ENCODE measurements at places on chromosomes 7 and 10.

- DNase-seq = no peak
Observed at GRCh38 chr7:134721171-134721570, 58.3 kb upstream of the CALD1 start.

- no peak for DNase-seq
Observed at GRCh38 chr7:140345426-140345825, 52.9 kb downstream of the SLC37A3 start.

- DNase-seq = no peak
Observed at GRCh38 chr7:154862153-154862791, 140.7 kb downstream of the PAXIP1 start.

GRCh38 chr7:40866601-40867000 is 731.8 kb downstream of the SUGCT start:
- DNase-seq = no peak

- no peak for DNase-seq
Observed at GRCh38 chr7:149869867-149870266, 3.9 kb upstream of the ATP6V0E2 start.

GRCh38 chr10:36606234-36606839 is 519.1 kb upstream of the ANKRD30A start:
- DNase-seq = no peak

- DNase-seq = no peak
Observed at GRCh38 chr10:17278607-17279240, 50.7 kb downstream of the VIM start.

GRCh38 chr10:122054048-122055025 is 65.4 kb downstream of the TACC2 start:
- no peak for DNase-seq

DNA sequence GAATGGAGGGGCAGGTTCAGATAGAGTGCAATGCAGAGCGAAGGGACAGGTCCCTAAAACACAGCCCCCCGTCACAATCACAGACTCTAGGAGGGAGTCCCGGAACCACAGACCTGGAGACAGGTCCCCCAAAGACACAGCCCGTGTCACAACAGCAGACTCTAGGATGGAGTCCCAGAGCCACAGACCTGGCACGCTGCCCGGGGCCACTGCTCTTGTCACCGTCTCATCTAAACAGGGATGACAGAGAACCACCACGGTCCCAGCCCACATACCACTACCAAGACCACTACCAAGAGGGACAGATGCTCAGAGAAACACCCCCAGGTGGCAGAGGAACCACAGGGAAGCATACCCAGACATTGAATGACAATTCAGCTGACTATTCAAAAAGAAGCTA is 183.9 kb downstream of the TCERG1L start:
- DNase-seq = no peak

DNA sequence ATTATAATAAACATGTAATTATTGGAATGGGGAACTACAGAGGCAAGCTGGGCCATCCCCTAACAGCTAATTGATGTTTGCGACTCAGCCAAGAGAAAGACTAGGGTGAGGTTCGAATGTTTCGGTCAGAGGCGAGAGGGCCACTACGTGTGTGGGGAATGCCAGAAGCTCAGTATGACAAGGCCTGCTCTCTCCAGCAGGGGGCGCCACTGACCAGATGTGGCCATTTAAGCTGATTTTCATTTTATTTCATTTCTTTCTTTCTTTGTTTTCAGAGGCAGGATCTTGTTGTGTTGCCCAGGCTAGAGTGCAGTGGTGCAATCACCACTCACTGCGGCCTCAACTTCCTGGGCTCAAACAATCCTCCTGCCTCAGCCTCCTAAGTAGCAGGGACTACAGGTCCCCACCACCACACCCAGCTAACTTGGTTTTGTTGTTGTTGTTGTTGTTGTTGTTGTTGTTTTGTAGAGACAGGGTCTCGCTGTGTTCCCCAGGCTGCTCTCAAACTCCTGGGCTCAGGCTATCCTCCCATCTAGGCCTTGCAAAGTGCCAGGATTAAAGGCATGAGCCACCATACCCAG is 38.1 kb downstream of the TMEM130 start:
- no peak for DNase-seq

DNA sequence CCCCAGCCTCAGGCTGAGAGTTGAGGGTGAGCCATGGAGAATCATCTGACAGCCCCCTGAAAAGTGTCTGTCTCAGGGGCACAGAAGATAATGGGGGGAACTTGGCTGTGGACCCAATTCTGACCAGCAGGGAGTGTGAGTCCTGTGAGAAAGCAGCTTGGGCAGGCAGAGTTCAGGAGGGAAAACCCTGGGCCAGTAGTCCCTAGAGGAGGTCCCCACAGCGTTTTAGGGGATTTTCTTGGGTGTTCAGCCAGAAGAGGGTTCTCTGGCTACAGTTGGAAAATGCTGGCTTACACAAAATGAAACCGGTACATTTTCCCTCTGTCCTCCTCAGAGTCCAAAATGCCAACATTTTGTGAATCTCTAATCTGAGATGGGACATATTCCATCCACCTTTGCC is 35.8 kb upstream of the TRIM8 start:
- no peak for DNase-seq

- no peak for DNase-seq
Observed at GRCh38 chr10:32987172-32987571, 29.1 kb upstream of the ITGB1 start.

DNA sequence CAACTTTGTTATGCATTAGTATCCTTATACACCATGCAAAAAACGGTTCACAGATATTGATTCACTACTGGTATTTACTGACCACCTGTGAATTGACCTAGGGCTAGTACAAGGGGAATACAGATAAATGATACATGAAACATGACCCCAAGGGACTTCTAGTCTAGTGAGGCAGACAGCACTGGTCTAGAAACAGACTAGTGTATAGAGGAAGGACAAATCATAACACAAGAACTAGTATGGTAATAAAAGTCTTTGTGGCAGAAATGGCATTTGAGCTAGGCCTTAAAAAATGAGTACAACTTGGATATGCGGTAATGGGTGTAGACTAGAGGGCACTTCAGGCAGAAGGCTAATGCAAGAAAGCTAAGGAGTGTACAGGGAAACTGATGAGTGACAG is 86.6 kb downstream of the SLC25A13 start:
- DNase-seq = no peak

- DNase-seq = no peak
Observed at GRCh38 chr10:18980089-18980629, 68.4 kb upstream of the MALRD1 start.

DNA sequence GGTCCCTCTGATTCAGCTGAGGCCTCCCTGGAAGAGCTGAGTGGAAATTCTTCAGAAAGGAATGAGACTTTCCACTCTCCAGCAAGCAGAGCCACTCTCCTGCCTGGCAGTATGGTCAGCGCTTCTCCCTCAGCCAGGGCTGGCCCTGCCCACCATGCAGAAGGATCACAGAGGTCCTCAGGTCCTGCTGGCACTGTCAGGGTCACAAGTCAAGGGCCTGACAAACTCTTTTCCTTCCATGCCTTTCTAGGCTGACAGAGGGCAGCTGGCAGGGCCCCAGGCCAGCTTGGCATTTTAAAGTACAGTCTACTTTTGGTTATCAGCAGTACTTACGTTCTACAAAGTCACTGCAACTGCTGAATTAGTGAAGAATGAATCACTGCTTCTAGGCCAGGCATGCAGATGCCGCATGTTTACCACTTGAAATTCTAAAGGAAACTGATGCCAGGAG is 119.3 kb upstream of the FRMD4A start:
- no peak for DNase-seq

DNA sequence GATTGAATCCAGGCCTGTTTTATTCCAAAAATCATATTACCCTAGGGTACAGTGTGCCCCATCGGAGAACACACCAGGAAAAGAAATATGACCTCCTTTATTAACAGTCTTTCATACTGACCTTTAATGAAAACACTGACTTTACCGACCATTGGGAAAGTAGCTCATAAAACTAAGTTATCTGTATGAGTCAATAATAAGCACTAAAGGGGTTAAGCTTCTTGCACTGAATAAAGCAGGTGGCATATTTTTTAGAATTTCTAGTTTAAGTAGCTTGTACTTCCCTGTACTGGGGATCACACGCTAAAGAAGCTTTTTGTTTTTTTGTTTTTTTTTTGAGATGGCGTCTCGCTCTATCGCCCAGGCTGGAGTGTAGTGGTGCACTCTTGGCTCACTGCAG is 199.8 kb downstream of the FAM107B start:
- DNase-seq = no peak

GRCh38 chr10:13016426-13016825 is 14.9 kb upstream of the CCDC3 start:
- no peak for DNase-seq

DNA sequence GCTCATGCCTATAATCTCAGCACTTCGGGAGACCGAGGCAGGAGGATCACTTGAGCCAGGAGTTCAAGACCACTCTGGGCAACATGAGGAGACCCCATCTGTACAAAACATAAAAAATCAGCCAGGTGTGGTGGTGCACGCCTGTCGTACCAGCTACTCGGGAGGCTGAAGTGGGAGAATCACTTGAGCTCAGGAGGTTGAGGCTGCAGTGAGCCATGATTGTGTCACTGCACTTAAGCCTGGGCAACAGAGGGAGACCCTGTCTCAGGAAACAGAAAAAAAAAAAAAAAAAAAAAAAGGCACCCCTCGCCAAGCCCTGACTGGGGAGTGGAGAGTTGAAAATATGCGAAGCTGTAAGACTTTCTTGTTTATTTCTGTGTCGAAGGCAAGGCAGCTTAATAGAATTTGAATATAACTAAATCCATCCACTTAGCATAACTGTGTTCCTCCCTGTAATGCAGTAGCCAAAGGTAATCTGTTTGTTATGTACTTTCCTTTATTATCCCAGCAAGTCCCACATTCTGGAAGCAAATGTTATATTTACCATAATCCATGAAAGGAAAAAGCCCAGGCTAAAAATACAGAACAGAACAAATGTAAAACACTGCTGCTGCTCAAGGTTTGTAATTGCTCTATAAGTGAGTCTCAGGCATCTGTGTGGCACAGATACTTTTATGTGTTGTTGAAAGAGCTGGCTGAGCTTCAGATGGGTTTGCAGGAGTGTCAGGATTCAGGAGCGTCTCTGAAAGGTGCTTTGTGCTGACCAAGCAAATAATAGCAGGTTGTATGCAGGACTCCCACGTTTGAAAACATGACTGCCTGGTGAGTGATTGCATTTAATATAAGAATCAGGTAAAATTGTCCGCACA is 127.2 kb downstream of the CELF2 start:
- no peak for DNase-seq

DNA sequence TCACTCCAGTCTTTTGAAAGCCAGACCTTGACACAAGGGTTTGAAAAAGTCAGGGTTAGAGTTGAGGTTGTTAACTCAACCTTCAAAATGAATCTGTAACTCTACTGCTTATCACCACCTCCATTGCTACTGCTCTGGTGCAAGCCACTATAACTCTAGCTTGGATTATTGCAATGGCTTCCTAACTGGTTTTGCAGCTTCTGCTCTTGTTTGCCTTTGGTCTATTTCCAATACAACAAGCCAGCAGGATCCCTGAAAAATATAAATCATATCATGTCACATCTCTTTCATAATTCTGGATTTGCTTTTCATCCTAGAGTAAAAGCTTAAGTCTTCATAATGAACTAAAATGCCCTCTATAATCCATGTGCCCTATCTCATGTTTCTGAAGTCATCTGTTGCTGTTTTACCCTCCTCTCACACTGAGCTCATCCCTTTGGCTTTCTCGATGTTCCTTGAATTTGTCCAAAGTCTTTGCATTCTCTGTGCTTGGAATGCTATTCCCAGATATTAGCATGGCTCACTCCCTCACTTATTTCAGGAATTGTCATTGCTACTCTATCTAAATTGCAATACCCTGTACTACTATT is 10.9 kb downstream of the TAS2R60 start:
- DNase-seq = no peak

DNA sequence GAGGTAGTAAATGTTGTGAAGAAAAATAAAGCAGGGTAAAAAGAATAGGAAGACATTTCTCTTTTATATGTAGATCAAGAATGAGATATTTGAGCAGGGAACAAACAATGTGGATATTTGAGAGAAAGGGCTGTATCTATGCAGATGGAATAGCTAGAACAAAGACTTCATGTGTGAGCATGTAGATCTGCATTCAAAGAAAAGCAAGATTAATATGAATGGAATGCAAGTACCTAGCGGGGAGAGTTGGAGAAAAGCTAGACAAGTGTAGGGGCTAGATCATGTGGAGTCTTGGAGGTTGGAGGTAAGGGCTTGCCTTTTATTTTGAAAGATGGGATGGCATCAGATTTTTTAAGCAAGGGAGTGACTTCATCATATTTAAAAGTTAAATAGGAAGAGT is 27.1 kb downstream of the SHOC2 start:
- DNase-seq = no peak

DNA sequence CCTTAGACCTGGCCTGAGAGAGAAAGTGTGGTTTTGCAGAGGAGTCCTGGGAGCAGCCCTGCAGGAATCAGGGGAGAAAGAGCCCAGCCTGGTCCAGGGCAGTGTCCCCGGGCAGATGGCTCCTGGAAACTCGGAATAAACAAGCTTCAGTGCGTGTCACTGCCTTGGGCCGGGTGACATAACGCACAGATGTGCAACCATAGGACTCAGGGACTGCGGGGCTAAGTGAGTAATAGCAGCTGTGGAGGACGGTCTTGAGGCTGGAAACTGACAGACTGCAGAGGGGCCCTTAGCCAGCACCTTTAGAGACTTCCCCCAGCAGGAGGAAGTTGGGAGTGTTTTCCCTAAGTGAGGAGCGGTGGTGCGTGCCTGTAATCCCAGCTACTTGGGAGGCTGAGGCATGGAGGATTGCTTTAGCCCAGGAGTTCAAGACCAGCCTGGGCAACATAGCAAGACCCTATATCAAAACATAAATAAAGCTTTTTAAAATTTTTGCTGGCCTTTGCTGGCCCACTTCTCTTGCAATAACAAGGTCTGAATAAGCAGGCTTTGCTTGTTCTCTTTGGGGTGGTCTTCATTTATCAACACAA is 5.3 kb upstream of the CLIP2 start:
- DNase-seq = no peak

DNA sequence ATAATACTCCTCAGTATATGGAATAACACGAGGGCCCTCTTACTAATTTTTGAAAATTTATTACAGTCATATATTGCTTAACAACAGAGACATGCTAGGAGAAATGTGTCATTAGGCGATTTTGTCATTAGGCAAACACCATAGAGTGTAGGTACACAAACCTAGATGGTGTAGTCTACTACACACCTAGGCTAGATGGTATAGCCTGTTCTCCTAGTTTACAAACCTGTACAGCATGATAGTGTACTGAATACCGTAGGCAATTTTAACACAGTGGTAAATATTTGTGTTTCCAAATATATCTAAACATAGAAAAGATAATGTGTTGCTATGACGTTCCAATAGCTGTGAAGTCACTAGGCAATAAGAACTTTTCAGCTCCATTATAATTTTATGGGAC is 12.8 kb downstream of the OR2F1 start:
- no peak for DNase-seq

DNA sequence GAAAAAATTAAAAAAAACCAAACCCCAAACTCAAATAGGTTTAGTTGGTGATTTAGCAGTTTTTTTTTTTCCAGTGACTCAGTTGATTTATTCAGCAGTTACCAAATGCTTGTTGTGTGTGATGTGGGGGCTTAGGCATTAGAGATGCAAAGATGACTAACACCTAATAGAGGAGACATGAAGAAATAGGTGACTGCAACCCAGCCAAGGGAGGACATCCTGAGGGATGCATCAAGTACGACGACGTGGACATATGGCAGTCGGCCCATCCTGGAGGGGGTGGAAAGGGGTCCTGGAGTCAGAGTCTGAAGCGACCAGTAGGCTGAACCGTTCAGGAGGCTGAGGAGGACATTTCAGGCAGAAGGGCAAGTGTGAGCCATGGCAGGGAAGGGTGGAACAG is 35.5 kb downstream of the LRMDA start:
- no peak for DNase-seq

- no peak for DNase-seq
Observed at GRCh38 chr10:112801004-112801403, 149.0 kb upstream of the TCF7L2 start.

- DNase-seq = no peak
Observed at GRCh38 chr7:157009778-157010587, 480 bp downstream of the MNX1 start.
